D721Med (cell line): ENCODE measurements at places on chromosomes 1 and 21.
A peak's percentile ranks its signal among the peaks of the same experiment; 100 is the strongest.

DNA sequence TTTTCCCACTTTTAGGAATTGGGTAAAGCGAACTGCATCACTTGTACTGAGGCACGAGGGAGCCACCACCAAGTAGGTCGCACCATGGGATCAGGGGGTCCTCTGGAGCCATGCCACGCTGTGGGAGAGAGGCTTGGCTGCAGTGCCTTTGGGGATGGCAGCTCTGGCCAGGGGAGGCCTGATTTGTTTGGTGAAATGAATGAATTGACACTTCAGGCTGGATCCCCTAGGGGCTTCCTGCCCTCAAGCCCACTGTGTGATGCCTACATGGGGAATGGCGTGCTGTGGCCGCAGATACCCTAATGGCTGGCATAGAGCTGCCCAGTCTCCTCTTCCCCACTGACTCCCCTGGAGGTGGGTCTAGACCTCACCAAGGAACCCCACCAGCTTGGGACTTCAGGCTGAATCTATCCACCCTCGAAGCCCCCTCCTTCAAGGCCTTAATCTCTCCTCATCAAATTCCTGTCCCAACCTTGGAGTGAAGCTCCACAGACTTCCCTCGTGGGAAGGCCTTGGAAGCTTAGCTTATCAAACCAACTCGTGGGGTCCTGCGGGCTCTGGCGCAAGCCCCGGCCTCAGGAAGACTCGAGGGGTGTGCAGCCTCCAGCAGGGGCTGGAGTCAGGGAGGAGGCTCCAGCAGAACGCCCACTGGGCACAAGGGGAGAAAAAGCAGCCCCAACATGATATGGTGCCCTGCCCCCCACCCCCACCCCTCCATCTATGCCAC is 64.6 kb downstream of the VWA5B1 start:
- no peak for DNase-seq

DNA sequence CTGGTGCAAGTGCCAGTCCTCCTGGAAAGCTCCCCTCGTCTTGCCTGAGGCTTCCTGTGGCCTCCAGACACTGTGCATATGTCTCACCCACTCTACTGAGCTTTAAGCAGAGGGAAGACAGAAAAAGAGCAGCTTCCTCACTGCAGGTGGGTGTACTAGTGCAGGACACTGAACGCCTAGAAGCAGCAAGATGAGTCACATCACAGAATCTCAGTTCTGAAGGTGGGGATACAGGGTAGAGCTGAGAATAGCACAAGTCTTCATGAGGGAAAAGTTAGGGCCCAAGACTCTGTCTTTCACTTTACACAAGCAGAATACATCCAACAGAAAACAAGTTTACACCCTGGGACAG is 37.4 kb downstream of the PCAT6 start:
- no peak for DNase-seq

GRCh38 chr1:181910905-181911304 is 150.6 kb downstream of the ZNF648 start:
- DNase-seq, result no peak

- DNase-seq, result no peak
Measured at GRCh38 chr1:218165701-218166114, 119.4 kb upstream of the RRP15 start.

- DNase-seq, result no peak
Measured at GRCh38 chr1:30538226-30538992, 185.0 kb downstream of the MATN1 start.

DNA sequence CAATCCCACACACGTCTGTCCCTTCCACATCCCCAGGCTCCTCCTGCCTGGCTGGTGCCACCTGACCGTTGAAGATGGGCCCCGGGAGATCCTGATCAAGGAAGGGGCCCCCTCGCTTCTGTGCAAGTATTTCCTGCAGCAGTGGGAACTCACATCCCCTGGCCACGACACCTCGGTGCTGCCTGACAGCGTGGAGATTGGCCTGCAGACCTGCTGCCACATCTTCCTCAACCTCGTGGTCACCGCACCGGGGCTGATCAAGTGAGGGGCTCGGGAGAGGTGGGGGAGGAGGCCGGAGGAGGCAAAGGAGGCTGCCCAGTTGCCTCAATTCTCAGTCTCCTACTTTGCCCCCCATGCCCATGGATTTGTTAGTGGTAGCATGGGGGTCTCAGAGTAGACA is 5.6 kb downstream of the NCDN start:
- no peak for DNase-seq

- DNase-seq, result no peak
Measured at GRCh38 chr21:31589820-31590219, 69.7 kb upstream of the SOD1 start.

DNA sequence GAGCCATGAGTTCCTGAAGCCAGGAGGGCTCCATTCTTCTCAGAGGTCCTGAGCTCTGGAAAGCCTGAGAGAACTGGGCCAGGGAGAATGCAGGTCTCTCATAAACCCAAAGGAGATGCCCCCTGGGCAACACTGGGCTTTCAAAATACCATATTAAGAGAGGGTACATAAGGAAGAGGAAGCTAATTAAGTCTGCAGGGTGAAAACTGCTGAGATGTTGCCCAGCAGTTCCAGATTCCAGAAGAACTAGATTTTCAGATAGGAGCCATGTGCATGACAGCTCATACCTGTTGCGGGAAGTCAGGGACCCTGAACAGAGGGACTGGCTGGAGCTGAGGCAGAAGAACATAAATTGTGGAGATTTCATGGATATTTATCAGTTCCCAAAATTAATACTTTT is 40.9 kb downstream of the CYP4A11 start:
- no peak for DNase-seq

DNA sequence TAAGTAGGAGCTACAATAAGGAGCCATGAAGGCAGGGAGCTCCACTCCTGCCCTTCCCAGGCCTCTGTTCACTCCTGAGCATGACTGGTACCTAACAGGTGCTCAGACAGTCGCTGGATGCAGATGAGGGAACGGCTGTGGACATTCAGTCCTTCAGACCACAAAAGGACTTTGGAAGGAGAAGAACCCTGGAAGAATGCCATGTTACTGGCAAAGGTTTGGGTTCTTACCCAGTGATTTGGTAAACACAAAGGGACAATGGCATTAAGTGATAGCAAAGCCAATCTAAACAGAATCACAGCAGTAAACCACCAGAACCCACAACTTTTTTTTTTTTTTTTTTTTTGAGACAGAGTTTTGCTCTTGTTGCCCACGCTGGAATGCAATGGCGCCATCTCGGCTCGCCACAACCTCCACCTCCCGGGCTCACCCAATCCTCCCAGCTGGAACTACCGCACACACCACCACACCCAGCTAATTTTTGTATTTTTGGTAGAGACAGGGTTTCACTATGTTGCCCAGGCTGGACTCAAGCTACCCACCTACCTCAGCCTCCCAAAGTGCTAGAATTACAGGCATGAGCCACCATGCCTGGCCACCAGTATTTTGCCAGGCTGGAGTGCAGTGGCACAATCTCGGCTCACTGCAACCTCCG is 7.5 kb upstream of the CBR3 start:
- no peak for DNase-seq

DNA sequence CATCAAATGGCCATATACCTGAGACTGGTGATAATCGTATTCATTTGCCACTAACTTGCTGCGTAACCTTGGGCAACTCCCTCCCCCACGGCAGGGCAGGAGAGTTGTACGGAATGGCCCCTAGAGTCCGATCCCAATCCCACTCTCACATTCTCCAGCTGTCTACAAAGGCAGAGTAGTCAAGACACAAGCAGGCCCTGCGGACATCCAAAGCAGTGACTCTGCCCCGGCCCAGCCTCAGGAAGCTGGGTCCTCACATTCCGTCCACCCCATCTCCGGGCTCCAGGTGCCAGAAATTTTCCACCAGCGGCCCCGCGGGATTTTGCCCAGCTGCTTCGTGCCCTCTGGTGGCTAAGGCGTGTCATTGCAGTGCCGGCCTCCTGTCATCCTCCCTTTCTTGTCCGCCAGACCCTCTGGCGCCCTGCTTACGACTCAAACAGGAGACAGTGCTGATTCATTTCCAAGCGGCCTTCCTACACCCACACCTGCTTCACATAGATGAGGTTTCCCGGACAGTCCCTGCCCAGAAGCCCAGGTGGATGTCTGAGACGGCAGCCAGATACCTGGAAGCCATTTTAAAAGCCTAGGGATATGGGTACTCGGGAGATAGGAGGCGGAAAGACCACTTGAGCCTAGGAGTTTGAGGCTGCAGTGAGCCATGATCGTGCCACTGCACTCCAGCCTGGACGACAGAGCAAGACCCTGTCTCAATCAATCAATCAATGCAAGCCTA is 2.9 kb upstream of the S100A2 start:
- peak; percentile 90 for DNase-seq

- no peak for DNase-seq
Measured at GRCh38 chr1:65825741-65826140, 33.0 kb downstream of the PDE4B start.

DNA sequence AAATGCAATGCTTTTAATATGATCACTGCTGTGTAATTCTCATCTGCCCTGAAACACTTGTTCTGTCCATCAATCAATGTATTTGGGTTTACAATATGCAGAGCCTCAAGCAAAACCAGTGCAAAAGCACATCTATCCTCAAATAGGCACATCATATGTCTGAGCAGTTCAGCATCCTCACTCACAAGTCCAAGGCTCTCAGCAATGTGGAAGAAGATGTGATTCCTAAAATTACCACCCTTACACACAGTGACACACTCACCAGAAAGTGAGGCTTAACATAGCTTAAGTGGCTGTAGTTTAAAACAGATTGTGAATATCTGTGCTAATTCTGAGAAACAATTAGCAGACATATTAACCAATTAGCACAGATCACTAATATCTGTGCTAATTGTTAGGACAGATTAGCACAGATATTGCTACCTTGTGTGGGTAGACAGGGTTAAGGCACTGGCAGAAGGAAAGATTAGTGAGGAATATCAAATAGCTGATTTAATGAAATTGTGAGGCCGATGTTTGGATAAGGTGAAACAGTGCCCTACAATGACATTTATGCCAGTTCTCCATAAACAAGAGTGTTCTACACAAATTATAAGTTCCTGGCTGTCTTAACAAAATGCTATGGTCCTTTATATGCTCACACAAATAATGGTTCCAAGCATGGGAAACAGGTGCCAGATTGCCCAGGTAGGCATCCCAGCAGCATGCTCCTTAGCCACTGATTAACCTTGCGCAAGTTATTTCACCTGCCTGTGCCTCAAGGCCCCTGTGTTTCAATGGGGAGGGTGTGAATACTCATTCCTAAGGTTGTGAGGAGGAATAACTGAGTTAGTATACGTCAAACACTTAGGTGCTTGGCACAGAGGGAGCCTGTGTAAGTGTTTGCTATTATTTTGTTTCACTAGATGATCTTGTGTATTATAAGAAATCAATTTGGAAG is 41.7 kb downstream of the MRPL39 start:
- DNase-seq, result no peak

DNA sequence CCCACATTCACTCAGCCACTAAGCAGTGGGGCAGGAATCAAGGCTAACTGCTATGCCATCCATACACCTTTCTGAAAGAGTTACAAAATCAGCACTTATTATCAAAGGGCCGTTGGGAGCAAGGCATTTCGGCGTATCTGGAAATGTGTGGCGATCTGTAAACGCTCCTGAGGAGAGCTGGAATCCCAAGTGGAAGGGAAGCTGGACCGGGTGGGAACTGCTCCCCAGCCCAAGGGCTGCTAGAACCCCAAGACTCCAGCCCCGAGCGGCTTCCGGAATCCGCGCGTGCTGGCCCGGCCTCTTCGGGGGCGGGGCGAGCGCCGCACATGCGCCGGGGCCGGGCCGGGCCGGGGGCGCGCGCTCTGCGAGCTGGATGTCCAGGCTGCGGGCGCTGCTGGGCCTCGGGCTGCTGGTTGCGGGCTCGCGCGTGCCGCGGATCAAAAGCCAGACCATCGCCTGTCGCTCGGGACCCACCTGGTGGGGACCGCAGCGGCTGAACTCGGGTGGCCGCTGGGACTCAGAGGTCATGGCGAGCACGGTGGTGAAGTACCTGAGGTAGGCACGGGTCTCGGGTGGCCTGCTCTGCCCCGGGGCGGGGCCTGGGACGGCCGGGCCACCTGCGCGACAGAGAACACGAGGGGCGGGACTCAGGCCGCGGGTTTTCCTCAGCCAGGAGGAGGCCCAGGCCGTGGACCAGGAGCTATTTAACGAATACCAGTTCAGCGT is at the start of gene NAXE:
Gene NAXE (plus strand): TSS at position 345 of the 726 bp plus-strand sequence. CDS start 29 bp downstream, at position 374.
- DNase-seq, result peak; percentile 89

- DNase-seq, result no peak
Measured at GRCh38 chr1:14742181-14742980, 143.9 kb downstream of the KAZN start.

- no peak for DNase-seq
Measured at GRCh38 chr1:110055493-110056284, 14.8 kb downstream of the ALX3 start.

GRCh38 chr1:85297855-85298629 is 21.6 kb upstream of the BCL10 start:
- no peak for DNase-seq

DNA sequence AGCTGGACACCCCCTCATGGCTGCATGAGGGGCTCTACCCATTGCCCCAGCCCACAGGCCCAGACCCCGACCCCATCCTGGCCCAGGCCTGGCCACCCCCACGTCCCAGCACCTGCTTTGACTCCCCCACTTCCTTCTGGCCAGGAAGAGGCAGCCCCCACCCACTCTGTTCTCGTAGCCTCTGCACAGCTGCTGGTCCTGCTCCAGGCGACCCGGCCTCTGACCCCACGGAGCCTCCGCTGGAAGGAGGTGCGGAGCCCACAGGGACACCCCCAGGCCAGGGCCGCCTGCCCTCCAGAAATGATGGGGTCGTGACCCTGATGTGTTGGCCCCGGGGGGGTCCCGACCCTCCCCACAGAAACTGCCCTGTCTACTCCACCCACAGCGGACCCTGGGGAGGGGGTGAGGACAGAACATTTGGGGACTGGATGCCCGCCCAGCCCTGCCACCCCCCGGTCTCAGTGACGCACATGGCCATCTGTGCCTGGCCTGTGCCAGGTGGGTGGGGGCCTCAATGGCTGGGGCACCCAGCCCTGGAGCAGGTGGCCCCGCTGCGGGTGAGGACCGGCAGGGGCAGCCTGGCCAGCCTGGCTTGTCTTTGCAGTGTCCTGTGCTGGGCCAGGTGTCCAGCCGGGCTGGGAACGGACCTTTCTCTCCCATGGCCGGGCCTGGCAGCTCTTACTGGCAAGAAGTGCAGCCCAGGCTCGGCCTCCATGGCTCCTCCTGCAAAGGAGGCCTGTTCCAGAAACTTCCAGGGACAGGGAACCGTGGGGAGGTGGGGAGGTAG is 78.6 kb downstream of the MORN1 start:
- no peak for DNase-seq

DNA sequence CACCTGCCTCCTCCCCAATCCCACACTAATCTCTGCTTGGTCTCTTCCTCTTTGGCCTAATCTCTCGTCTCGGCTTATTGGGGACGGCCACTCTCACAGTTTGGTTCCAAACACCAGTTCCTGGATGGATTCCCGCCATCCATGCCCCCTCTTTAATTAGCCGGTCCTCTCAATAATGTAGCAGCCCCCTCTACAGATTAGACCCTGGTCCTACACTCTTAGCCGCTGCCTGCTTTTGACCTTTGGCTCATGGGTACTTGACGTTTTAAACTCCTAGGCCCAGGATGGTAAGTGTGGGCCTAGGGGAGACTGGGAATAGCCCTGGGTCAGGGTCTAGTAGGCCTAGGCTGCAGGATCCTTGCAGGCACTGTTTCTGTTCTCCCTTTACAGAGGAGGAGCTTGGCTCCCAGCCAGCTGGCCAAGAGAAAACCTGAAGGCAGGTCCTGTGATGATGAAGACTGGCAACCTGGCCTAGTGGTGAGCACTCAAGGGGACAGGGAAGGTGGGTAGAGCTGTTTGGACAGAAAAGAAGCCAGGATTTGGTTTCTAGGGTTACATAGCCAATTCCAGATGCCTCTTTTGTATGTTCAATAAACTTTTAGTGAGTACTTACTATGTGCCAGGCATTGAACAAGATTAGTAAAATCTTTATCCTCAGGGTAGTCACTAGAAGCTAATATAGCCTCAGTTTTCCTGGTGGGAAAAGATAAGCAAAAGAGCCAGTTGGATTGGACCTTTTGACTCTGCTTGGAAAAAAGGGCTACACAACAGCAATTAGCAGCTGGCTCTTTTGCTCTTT is 758 bp downstream of the RAD54L start:
- DNase-seq, result no peak
